Stimulated activated CD8-positive, alpha-beta memory T cell treated with anti-CD3 and anti-CD28 coated beads, Interleukin-4, amount 100 ng/mL, for 24 hours (primary cell): ENCODE measurements at places on chromosomes 3 and 15.

DNA sequence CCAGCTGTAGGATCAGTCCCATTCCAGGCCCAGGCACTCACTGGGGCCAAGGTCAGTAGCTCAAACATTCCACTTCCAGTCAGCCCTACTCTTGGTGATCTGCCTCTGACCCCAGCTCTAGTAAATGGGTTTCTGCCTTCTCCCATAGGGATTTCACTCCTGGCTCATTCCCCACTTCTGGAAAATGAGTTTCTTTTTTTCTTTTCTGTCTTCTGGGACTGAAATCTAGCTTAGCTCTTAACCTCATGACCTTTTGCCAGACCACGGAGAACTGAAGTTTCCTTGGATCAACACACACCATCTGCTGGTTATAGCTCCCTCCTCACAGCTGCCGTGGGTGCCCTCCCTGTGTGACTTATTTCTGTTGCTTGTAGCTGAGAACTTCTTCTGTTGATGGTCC, 21.3 kb downstream of the MME start:
- DNase-seq: no peak

- DNase-seq: no peak
Measured at GRCh38 chr3:160376681-160377080, 22.3 kb downstream of the IFT80 start.

- no peak for DNase-seq
Measured at GRCh38 chr3:177906126-177906511, 630.1 kb upstream of the KCNMB2 start.

GRCh38 chr15:61188168-61188567, 40.9 kb downstream of the RORA start:
- no peak for DNase-seq

- DNase-seq: no peak
Measured at GRCh38 chr15:63834500-63835210, 907 bp upstream of the HERC1 start.
